ENCODE measurements at places on chromosomes 3 and 15.

- H3K27ac ChIP-seq = no peak overlapping the region
- peaks cover 4% of the 10 kb centered on the region for H3K4me1 ChIP-seq
- H3K4me3 ChIP-seq = no peak overlapping the region
Observed at GRCh38 chr3:188212308-188212969, 58.5 kb downstream of the LPP start.

- no peak for DNase-seq
- H3K36me3 ChIP-seq = no peaks in the 10 kb centered on the region
- H3K4me1 ChIP-seq = peaks cover 2% of the 10 kb centered on the region
Observed at GRCh38 chr3:133799794-133800585, 5.6 kb upstream of the SRPRB start.

DNA sequence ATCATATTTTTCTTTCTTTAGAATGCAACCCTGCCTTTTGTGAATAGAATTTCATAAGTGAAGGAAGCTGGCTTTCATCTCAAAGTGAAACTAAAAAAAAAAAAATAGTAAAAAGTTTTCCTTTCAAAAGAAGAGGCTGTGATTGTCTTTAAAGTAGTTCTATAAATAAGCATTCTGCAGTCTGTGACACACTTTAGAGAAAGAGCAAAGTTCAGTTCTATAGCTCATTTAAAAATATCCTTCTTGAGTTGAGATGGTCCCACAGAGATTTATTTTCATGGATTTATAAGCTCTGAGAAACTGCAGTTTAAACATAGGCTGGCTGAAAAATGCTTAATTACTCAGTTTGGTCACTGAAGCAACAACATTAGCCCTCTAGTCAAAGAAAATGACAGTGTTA lies 36.1 kb upstream of the CNTN6 start:
- H3K4me1 ChIP-seq = no peaks in the 10 kb centered on the region
- H3K27ac ChIP-seq = no peak overlapping the region
- H3K36me3 ChIP-seq = no peaks in the 10 kb centered on the region
- no peak overlapping the region for H3K4me3 ChIP-seq

DNA sequence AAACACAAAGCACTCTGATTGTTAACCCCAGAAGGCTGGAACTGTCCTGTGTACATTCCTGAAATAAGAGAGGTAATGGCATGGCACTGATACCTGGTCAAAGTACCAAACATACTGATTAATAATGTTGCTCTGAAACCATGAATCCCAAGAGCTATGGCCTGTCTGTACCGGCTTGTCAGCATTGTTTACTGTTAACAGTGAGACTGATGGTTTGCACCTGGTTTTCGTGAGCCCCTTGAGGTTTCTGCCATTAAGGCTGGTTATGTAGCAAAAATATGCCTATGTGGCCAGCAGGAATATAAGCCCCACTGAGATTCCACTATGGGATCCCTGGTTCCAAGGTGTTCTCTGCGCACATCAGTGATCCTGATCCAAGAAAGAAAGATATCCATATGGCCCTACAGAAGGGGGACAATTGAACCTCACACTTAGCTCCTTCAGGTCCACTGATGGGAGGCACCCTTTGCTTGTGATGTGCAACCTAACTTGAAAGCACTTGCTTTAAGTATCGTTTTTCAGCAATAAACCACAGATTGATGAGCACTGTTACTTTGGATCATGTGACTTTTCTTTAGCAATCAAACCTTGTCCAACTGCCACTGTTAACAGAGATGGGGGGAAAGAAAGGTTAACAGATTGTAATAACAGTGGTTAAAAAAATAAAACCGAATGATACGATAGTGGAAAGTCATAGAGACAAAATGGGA lies 65.2 kb downstream of the TBL1XR1 start:
- no peak for DNase-seq
- no peaks in the 10 kb centered on the region for H3K27me3 ChIP-seq
- H3K4me3 ChIP-seq = no peak overlapping the region
- no peaks in the 10 kb centered on the region for H3K36me3 ChIP-seq

DNA sequence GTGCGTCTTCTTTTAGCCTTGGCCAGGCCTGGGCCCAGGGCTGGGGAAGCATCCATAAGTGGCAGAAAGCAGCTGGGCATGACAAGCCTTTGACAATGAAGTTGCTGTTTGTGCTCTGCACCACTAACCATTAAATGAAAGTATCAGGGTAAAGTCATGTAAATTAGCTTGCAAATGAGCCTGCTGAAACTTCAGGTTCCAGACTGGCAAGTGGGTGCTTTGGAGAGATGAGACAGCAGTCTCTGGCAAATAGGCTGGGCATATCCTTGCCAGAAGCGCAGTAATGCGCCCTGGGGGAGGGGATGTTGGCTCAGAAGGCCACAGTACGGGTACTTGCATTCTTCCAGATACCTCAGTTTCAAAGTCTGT lies 40.7 kb downstream of the RAB6B start:
- H3K4me3 ChIP-seq = no peak overlapping the region
- H3K27ac ChIP-seq = no peak overlapping the region
- H3K27me3 ChIP-seq = no peaks in the 10 kb centered on the region
- peaks cover 3% of the 10 kb centered on the region for H3K4me1 ChIP-seq
- DNase-seq = no peak
